ENCODE measurements at places on chromosomes 11 and 22. TPM values are rescaled to one million over a fixed set of nuclear protein-coding genes. Genes with fewer than 3 reads are reported as not detected.

Gene SLC37A4
- total RNA-seq = 33.2 TPM

Gene TSGA10IP
- total RNA-seq = not detected

Gene CLCF1
- 9.3 TPM for total RNA-seq

Gene MFNG
- 7.1 TPM for total RNA-seq

Gene OR8H1
- total RNA-seq = not detected

Gene GGTLC3
- not detected for total RNA-seq

Gene PLEKHA7
- 11.6 TPM for total RNA-seq

Gene POU2F3
- not detected for total RNA-seq

Gene SCGB1D2
- total RNA-seq = 0.85 TPM

Gene BID
- total RNA-seq = 66.7 TPM

Gene GVQW3
- total RNA-seq = 3.2 TPM

Gene JAML
- total RNA-seq = 0.39 TPM

Gene PNPLA3
- 4.9 TPM for total RNA-seq

Gene CALCB
- total RNA-seq = not detected

Measured in Panc1 (cell line).